ENCODE measurements at places on chromosomes 2 and 18. TPM values are rescaled to one million over a fixed set of nuclear protein-coding genes. Genes with fewer than 3 reads are reported as not detected.

Gene RNF125
- total RNA-seq = 2.6 TPM

GRCh38 chr18:2050702-2051201, 520.6 kb downstream of the METTL4 start:
- DNase-seq = no peak

Gene HOXD10
- not detected for total RNA-seq

DNA sequence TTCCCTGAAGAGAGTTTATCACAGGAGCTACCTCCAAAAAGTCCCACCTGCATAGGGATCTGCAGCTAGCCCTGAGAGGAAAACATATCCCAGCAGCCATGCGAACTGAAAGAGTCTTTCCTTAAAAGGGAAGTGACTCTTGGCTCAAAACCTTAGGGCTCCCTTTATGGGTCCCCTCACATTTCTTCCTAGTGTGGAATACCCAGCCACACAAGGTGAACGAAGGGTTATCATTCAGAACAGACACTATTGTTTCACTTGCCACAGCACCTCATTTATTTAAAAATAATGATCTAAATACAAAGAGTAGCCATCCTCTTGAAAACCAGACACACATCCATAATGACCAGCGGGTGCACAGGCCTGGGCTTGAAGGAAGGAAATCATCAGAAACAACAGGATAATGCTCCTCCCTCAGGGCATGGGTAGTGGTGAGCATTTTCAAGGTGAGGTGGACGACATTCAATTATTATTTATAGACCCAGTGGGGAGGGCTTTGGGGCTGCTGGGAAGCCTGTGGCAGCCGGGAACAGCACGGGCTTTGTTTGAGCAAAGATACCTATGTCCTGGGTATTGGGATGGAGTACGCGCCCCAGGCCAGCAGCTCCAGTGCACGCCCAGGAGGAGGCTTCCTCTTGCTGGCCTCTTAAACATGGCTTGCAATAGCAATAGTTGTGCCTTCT, 119.0 kb upstream of the ITGA6 start:
- no peak for DNase-seq

DNA sequence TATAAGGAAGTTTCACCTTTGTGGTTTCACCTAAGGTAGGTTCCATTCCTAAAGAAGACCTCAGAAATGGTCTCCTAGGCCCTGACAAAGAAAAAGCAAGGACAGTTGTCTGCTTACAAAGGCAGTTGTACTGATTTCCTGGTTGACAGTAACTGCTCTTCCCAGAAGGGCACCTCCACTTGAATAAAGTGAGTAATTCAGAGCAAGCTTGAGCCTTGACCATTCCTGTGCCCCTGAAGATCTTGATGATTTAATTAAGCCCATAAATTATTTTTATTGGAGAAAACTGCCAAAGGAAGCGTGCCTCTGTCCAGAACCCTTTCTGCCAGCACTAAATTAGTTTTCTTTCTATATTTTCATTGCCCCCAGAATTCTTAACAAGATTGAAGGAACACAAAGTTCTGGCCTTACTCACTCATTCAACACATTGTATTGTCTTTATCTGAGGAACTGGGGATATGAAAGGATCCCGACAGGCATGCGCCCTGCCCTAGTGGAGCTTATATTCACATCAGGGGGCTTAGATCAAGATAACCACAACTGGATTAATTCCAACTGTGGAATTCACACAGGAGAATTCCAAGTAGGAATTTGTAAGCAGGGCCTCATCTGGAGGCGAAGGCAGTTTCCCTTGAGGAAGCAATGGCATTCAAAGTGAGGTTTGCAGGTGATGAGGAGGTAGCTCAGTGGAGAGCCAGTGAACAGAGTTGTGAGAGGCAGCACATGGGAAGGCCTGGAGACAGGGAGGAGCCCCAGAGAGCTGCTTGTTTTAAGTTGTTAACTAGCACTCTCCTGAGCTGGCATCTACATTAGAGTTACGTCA, 21.2 kb downstream of the PTRHD1 start:
- no peak for DNase-seq

DNA sequence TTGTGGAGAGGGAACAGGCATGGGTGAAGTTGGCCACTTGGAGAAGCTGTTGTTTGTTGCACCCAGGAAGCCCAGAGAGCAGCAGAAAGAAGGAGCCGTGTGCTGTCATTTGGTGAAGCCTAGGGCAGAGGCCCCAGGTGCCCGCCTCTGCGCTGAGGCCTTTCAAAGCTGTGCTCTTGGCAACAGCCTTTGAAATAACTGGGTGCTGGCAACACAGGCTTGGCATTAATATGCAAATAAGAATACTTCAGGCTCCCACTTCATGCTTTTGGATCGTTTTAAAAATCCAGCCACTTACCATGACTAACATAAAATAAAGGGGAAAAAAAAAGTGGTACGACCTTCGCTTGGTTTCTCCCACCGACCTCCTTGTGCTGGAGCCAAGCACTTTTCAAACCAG, 41.1 kb downstream of the DHRS9 start:
- no peak for DNase-seq

Gene SPR
- total RNA-seq = 24.2 TPM

DNA sequence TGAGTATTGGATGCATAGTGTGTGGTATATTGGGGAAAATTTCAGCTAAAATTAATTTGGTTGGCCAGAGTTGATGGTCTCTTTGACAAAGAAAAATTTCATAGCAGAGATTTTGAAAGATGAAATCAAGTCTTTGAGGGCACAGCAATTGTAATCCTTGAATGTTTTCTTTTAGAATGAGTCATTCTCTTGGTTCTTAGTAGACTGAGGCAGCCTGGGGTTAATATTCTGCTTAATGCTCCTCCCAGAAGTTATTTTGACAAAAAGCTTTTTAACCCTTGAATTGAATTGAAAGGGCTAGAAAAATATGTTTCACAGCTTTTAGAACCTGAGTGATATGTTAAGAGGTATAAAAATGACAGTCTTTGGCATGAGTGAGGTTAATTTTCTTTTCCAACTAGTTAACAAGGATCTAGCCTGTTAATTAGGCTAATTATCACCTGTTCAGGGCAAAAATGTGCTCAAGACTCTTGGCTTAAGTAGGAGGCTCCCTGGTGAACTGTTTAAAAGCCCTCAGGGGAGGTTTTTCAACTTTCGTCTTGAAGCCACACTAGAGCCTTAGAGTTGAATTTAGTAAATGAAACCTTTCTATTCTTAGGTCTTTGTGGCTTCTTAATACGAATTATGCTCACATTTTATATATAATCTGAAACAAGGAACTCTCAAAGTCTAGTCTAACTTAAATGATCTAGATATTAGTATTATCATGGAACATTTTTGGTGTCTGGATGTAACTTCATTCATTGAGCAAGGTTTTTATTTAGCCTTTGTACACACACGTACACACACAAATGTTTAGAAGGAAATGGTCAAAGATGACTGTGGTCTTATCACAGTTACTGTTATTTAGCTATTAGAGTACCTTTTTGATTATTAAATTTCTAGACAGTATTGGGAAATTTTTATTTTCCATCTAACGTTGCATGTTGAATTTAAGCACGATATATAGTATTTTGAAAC, 272.5 kb downstream of the ZNF407 start:
- no peak for DNase-seq

Gene EPAS1
- total RNA-seq = 5.1 TPM

DNA sequence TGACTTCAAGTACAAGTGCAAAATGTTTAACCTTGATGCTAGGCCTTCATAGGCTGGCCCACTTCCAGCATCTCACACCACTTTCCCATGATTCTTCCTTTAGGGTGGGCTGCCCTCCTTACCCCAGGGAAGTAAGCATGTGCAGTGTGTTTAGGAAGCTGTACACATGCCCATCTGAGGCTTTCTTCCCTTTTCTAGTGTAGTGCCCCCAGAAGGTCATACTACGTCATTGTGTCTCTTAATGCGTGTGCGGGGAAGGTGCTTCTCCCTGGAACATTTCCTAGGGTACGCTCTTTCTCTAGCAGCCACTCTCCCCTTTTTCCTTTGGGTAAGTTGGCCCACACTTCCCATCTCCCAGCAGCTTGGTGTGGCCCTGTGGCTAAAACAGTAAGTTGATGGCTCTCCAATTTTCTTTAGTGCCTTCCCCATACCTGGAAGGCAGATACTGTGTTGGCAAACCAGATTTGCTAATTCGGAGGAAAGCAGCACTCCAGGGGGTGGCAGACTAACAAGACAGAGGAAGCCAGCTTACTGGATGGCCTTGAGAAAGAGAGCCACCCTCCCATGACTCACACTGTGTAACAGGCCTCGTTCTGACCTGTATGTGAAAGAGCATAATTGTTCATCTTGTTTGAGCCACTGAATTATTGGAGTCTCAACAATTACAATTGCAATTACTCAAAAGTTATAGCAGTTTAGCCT, 1.1 kb upstream of the SULT6B1 start:
- no peak for DNase-seq

- DNase-seq = no peak
Observed at GRCh38 chr2:219777388-219777787, 150.0 kb downstream of the SLC4A3 start.

GRCh38 chr2:96353606-96354101, 18.1 kb downstream of the NCAPH start:
- DNase-seq = no peak

- no peak for DNase-seq
Observed at GRCh38 chr2:45435316-45435715, 175.8 kb downstream of the SRBD1 start.

All from progenitor cell of endocrine pancreas (in vitro differentiated cells).